ENCODE measurements at places on chromosomes 12 and 14. TPM values are rescaled to one million over a fixed set of nuclear protein-coding genes. Genes with fewer than 3 reads are reported as not detected.

The PSME1 gene
- 95.5 TPM for total RNA-seq

- no peak for DNase-seq
These were observed 16.3 kb downstream of the YAF2 start for GRCh38 chr12:42221726-42222125.

The ANO4 gene
- not detected for total RNA-seq

- no peak for DNase-seq
These were observed 90.5 kb downstream of the SLC25A21 start for GRCh38 chr14:37081856-37082255.

Data from osteoblast (primary cell).